Endothelial cell (in vitro differentiated cells): ENCODE measurements at places on chromosomes 12 and 14. TPM values are rescaled to one million over a fixed set of nuclear protein-coding genes. Genes with fewer than 3 reads are reported as not detected.

- no peak for DNase-seq
Measured at GRCh38 chr14:102616799-102617198, 24.4 kb downstream of the RCOR1 start.

DNA sequence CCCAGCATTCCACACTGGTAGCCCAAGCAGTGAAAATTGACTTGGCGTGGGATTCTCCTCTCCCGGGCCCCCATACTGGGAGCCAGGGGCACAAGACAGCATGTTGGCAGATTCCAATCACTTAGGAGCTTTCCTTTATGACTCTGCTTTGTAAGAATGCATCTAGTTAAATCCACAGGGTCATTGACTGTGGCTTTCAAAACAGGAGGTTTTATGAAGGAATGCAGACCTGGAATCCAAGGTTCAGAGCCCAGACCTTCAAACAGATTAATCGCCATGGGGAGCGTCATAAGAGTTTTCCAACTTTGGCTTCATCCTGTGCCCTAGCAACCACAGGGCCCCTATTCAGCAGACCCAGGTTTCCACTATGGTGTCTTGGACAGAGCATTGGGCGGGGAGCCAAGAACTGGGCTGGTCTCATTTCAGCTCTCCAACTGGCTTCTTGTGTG is 76.4 kb upstream of the RMST start:
- DNase-seq = no peak

GRCh38 chr14:22465201-22465840 is 123.7 kb downstream of the DAD1 start:
- no peak for DNase-seq

DNA sequence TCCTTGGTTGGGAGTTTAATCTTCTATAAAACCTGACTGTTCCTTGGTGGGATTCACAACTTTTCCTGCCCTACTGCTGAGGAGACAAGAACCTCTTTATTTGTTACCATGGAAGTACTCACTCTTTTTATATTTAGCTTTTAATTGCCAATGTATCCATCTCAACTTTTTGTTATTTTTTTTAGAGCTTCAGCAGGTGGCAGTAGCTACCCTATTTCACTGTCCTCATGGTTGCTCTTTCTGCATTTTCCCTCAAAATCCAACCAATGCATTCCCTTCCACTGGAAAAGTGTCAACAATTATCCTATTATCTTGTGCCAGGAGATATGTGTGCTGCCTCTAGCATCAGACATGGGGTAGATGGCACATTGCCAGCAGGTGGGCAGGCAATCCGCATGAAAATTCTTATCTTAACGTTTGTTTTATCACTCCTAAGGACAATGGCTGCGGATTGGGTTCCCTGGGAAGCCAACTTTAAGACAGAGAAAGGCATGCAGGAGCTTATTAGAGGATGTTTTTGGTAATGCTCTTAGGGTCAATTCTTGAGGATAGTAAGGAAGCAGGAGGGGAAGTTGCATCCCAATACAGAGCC is 406.4 kb downstream of the SNAPC1 start:
- DNase-seq = no peak

- DNase-seq = no peak
Measured at GRCh38 chr14:90606434-90606833, 209.6 kb downstream of the CALM1 start.

DNA sequence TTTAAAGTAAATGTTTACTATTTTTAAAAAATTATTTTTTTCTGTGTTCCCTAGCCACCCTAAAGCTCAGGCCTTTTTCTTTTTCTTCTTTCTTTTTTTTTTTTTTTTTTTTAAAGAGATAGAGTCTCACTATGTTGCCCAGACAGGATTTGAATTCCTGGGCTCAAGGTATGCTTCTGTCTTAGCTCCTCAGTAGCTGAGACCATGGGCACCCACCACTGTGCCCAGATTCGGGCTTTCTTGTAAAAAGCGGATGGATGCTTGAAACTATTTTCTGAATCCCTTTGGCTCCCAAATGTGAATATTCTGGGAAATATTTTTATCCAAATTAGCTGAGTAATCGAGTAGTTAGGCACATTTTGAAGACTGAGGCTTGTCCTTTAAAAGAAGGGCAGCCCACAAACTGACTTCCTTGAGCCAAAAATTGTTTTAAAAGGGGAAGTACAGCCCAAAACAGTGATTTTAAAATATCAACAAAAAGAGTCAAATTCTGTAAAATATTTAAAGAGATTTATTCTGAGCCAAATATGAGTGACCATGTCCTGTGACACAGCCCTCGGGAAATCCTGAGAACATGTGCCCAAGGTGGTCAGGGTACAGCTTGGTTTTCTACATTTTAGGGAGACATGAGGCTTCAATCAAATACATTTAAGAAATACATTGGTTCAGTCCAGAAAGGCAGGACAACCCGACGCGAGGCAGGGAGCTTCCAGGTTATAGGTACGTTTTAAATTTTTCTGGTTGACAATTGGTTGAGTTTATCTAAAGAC is 28.8 kb upstream of the HIGD1C start:
- DNase-seq = no peak

DNA sequence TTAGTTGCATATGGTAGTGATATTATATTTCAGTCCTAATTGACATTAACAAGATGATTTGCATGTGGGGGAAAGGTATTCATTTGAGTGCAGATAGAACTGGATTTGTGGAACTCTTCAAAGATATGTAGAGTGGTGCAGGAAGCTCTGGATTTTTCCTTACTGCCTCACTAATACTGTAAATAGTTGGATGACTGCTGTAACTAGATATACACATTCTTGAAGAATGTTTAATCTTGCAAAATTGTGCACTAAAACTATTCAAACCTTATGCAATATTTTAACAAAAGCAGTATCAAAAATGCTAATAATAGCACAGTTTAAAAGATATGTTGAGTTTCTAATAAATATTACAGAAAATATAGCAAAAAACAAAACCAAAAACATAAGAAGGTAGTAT is 43.1 kb upstream of the ATF7IP start:
- no peak for DNase-seq

DNA sequence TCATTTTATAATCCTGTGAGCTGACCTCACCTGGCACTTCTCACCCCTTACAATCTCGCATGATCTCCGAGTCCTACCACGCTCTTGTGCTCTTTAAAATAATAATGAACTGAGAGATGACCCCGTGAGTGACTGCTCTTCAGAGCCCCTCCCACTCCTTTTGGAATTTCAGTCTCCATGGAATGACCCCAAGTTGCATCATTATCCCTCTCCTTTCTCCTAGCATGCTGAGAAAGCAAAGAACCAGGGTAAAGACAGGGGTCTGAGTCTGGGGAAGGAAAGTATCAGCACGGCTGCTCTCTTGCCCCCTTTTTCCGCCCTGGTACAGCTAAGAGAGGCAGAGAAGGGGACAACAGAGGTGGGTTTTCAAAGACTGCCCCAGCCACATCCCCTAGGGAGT is 178.3 kb upstream of the PLEKHA5 start:
- no peak for DNase-seq

DNA sequence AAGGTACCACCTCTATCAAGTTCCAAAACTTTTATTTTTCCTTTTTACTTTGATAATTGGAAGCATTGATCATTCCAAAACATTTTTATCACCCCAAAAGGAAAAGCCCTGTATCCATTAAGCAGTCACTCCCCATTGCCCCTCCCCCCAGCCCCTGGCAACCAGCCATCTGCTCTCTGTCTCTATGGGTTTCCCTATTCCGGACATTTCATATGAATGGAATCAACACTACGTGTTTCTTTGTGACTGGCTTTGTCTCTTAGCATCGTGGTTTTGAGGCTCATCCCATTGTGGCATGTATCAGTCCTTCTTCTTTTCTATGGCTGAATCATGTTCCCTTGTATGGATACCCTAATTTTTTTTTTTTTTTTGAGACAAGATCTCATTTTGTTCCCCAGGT is 18.0 kb upstream of the PHETA1 start:
- DNase-seq = no peak

Gene GLIPR1L1
- not detected for total RNA-seq

Gene ADSS1
- total RNA-seq = 6.1 TPM

Gene E2F7
- 6.2 TPM for total RNA-seq

Gene RNASE4
- total RNA-seq = 1.0 TPM

Gene LUM
- total RNA-seq = 0.18 TPM
